ENCODE measurements at places on chromosomes 4 and X.

DNA sequence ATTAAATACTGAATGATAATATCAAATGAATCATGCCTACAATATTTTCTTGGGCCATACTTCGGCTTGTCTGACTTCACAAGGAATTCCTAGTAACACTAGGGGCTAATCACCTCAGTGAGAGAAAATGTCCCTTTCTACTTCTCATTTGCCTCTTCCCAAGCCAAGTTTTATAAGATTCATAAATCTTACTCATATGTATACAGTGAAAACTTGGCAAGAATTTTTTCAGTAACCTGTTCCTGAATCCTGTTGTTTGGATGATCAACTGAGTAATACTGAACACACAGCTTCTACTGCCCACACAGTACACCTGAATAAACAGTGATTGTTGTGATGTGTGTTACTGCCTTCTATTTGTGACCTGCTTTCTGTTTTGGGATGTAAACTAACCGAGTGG is 16.5 kb downstream of the TMPRSS11E start:
- no peak for DNase-seq

DNA sequence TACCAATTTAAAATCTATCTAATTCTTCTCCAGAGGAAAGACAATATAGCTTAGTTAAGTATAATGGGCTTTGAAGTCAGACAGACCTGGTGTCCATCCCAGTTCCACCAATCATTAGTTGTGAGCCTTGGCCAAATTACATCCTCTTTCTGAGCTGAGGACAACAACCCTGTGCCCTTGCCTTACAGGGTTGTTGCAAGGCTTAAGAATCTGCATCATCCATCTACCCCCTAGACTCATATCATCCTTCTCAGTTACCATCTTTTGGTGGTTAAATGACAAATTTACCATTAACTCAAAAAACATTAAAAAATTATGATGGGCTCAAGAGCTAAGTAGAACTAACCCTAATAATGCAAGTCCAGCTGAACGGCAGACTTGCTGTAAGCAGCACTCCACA is 51.6 kb downstream of the NAP1L5 start:
- DNase-seq, result no peak

DNA sequence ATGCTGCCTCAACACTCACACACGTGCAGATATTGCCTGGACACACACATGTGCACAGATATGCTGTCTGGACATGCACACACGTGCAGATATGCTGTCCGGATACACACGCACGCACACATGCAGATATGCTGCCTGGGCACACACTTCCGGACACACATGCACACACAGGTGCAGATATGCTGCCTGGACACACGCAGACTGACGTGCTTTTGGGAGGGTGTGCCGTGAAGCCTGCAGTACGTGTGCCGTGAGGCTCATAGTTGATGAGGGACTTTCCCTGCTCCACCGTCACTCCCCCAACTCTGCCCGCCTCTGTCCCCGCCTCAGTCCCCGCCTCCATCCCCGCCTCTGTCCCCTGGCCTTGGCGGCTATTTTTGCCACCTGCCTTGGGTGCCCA is 14.7 kb downstream of the FGFRL1 start:
- DNase-seq, result no peak

DNA sequence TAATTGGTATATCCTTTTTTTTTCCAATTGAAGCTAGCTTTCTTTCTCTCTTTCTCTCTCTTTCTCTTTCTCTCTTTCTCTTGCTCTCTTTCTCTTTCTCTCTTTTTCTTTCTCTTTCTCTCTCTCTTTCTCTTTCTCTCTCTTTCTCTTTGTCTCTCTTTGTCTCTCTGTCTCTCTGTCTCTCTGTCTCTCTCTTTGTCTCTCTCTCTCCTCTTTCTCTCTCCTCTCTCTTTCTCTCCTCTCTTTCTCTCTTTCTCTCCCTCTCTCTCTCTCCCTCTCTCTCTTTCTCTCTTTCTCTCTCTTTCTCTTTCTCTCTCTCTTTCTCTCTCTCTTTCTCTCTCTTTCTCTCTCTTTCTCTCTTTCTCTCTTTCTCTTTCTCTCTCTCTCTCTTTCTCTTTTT is 66.6 kb downstream of the ASMT start:
- no peak for DNase-seq

- no peak for DNase-seq
Observed at GRCh38 chr4:23360718-23361117, 529.1 kb downstream of the PPARGC1A start.

- no peak for DNase-seq
Observed at GRCh38 chrX:45324941-45325340, 124.3 kb upstream of the DIPK2B start.

DNA sequence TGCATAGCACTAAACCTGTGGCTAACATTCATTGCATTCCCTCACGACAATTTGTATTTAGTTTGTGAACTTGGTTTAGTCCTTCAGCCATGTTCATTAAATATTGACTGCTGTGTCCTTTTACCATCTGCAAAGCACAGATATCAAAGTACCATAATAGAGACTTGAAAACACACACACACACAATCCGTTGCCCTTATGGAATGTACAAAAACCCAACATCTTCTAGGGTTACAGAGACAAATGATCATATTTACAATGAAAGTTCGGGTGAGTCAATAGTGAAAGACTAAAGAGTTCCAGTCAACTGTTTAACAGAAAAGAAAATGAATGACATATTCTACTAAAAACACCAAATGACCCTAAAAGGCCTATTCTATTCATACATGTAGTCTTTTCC is 50.8 kb upstream of the TXK start:
- peak; percentile 10 for DNase-seq

DNA sequence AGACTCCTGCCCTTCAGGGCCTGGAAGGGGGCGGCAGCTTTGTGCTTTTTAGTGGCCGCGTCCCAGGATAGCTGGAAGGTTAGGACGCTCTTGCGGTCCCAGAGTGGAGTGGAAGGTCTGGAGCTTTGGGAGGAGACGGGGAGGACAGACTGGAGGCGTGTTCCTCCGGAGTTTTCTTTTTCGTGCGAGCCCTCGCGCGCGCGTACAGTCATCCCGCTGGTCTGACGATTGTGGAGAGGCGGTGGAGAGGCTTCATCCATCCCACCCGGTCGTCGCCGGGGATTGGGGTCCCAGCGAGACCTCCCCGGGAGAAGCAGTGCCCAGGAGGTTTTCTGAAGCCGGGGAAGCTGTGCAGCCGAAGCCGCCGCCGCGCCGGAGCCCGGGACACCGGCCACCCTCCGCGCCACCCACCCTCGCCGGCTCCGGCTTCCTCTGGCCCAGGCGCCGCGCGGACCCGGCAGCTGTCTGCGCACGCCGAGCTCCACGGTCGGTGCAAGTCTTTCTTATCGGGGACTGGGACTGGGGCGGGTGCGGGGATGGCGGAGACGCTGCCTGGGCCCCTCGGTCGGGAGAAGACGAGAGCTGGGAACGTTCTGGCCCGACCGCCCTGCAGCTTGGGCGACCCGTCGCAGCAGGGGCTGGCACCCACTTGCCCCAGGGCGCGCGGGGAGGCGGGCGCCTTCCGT is at the start of gene EDNRA:
Gene EDNRA (plus strand): TSS at position 207 of the 686 bp plus-strand sequence. CDS start 4,585 bp downstream, outside the sequence.
- peak; percentile 31 for DNase-seq

DNA sequence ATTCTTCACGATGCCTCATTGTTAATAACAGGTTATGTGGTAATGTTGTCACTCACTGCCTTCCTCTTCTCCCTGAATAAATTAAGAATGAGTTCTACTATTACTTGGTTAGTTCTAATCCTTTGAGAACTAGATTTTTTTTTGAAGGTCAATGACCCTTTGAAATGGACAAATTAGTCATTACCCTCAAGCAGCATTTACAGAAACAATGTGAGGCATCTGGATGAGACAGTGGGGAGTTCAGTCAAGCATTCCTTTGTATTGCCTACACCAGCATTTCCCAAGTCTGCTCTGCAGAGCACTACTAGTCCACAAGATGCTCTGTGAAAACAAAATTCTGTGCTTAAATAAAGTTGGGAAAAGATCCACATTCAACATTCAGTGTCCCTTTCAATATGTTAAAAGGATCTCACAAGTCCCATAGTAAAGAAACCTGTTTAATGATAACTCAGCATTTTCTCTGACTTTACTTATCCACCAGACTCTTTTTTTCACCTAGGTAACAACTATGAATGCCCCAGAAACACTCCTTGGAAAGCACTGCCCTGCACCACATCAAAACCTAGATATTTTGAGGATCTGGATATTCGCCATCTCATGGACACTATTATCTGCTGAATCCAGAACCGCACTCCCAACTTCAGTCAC is 60.6 kb downstream of the CHRDL1 start:
- peak; percentile 71 for DNase-seq

GRCh38 chr4:2246384-2247127 is 4.6 kb upstream of the HAUS3 start:
- DNase-seq, result no peak

GRCh38 chr4:24330573-24330972 is 253.8 kb downstream of the DHX15 start:
- DNase-seq, result peak; percentile 48

DNA sequence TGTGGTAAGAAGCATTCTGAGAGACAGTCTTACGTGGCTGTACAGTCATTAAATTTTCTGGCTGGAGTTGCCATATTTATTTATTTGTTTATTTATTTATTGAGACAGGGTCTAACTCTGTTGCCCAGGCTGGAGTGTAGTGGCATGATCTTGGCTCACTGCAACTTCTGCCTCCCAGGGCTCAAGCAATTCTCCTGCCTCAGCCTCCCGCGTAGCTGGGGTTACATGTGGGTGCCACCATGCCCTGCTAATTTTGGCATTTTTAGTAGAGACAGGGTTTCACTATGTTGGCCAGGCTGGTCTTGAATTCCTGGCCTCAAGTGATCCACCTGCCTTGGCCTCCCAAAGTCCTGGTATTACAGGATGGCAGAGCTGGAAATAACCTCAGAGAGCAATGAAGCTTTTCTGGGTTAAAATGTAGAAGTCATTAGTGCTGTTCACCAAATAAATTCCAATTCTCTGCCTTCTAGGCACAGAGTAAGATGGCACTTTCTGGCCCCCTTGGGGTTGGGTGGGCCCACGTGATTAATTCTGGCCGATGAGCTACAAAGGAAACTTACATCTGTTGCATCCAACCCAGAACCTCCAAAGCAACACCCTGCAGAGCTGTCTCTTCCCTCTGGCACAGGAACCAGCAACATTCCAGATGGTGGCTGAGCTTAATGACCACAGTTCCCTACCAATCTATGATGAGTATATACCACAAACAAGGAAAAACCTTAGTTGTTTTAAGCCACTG is 4.5 kb downstream of the MRFAP1 start:
- no peak for DNase-seq

DNA sequence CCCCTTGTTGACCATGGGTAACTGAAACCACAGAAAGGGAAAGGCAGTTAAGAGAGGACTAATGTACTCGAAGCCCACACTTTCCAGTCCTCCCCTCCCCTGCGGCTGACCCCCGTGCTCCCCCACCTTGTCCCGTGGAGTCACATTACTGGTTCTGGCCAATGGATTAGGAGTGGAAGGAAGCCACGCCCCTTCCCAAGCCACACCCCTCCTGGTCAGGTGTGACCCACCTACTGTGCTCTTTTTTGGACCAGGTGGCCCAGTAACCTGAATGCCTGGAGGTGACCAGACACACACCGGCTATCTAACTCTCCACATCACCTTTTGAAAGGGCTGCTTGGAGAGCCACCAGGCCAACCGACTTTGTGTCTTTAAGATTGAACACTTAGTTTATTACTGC is 109.3 kb upstream of the MSX1 start:
- no peak for DNase-seq

DNA sequence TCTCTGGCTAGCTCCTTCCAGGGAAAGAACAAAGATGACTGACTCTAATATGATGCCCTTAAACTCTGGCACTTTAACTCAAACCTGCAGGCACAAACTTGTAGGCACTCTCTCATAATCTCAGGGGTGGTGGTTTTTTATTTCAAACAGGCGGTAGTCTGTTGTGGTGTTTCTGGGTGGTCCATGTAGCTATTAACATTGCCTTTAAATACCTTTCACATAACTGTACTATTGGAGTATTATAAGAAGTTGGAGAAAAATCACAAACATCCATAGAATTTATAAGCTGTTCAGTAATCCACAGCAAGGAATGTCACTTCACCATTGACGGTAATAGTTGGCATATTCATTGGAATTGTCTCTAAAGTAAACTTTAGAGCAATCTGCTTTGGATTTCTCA is 204.2 kb upstream of the PDE5A start:
- no peak for DNase-seq

Measured in stromal cell of bone marrow (primary cell).